ENCODE measurements at places on chromosomes 4 and X.

DNA sequence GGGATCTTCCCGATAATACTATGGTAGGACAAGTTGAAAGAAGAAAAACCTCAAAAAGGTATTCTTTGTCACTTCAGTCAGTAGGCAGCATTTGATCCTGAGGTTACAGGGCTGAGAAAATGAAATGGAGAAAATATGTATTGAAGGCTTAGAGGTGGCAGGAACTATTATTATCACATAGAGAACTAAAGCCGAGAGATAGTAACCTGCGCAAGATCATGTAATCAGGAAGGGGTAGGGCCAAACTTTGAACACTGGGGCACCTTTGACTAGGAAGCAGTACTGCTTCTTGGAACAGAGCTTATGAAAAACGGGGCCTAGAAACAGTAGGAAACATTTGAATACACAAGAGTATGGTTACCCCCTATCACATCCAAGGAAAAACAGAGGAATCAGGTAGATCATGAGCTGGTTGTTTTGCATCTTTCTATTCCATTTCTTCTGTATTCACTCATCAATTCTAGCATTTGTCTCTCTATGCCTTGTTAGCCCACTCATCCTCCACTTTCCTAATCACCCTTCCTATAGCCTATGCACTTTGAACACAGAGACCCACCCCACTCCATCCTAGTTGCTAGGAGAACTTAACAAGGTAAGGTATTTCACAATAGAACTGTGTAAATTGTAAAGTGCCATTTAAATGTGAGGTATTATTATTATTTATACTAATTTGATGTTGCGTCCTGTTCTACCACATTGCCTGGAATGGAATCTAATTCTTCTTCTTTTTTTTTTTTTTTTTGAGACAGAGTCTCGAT lies 34.6 kb upstream of the SLC9A7 start:
- no peaks in the 10 kb centered on the region for H3K4me1 ChIP-seq
- no peaks in the 10 kb centered on the region for H3K36me3 ChIP-seq
- H3K27ac ChIP-seq = no peak overlapping the region
- H3K4me3 ChIP-seq = no peak overlapping the region
- DNase-seq = no peak

DNA sequence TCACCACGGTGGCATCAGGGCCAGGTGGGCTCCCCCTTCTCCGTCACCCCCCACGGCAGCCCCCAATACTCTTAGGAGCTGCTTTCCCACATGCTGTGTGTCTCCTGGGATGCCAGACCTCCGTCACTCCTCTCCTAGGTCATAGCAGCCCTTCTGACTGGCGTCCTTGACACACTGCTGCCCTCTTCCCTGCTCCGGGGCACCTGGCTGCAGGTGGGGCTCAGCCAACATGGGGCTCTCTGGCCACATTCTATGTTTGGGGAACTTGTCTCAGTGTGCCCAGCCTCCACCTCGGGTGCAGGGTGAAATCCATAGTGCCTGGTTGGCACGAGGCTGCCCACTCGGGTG lies 13.8 kb downstream of the TMEM175 start:
- no peaks in the 10 kb centered on the region for H3K4me1 ChIP-seq
- H3K36me3 ChIP-seq = no peaks in the 10 kb centered on the region
- no peak overlapping the region for H3K27ac ChIP-seq
- DNase-seq = no peak
- no peaks in the 10 kb centered on the region for H3K27me3 ChIP-seq

- no peaks in the 10 kb centered on the region for H3K4me1 ChIP-seq
- no peaks in the 10 kb centered on the region for H3K36me3 ChIP-seq
- H3K27ac ChIP-seq = no peak overlapping the region
- no peak for DNase-seq
Observed at GRCh38 chr4:181971411-181971810, 271.8 kb upstream of the TENM3 start.

GRCh38 chrX:72478351-72478750 lies 94.3 kb downstream of the HDAC8 start:
- H3K27ac ChIP-seq = no peak overlapping the region
- no peaks in the 10 kb centered on the region for H3K27me3 ChIP-seq
- DNase-seq = peak; percentile 22
- no peak overlapping the region for H3K4me3 ChIP-seq
- peaks cover 15% of the 10 kb centered on the region for H3K4me1 ChIP-seq

DNA sequence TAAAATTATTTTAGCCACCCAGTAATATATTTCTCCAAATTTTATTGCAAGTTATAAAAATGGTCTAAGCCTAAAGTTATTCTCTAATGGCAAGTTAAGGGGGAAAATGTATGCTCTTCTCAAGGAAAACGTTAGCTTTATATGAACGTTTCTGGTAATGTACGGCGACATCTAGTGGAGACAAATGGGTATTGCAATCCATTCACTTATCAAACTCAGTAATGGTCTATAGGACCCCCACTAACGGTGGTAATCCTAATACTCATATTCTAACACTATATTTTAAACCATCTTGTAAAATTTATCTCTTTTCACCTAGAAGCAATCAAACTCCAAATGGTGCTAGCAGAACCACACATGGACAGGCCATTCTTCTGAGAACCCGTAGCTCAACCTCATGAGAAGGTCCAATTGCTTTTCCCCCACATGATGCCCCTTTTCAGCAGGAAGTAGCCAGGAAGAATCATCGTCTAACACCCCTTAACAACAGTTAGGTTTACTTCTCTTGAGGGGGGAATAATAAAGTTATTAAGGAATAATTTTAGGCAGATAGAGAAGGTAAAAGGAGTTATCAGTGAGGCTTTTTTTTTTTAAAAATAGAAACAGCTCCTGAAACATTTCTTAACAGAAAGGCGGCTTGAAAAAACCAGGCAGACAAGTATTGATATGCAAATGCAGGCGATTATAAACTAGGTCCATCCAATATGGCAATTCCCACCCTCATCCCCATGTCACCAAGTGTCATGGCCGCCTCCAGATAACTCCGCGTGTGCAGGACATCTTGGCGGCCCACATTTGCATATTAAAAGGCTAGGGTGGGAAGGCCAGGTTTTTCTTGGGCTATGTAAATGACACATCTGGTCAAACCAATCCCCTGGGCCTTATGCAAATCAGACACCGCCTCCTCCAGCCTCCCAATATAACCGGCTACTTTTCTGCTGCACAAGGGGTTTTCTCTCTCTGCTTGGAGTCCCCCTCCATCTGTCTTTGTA lies 35.0 kb downstream of the NUDT11 start:
- peak; percentile 66 for DNase-seq
- peaks cover 4% of the 10 kb centered on the region for H3K27me3 ChIP-seq
- H3K36me3 ChIP-seq = no peaks in the 10 kb centered on the region
- no peaks in the 10 kb centered on the region for H3K4me1 ChIP-seq
- no peak overlapping the region for H3K4me3 ChIP-seq
- H3K27ac ChIP-seq = no peak overlapping the region

GRCh38 chr4:151866592-151866918 lies 105.7 kb upstream of the GATB start:
- no peak overlapping the region for H3K4me3 ChIP-seq
- no peaks in the 10 kb centered on the region for H3K27me3 ChIP-seq
- no peak for DNase-seq
- no peaks in the 10 kb centered on the region for H3K36me3 ChIP-seq

- H3K4me3 ChIP-seq = no peak overlapping the region
- H3K4me1 ChIP-seq = no peaks in the 10 kb centered on the region
- no peak for DNase-seq
Observed at GRCh38 chr4:163736876-163737275, 242.4 kb downstream of the TMA16 start.

DNA sequence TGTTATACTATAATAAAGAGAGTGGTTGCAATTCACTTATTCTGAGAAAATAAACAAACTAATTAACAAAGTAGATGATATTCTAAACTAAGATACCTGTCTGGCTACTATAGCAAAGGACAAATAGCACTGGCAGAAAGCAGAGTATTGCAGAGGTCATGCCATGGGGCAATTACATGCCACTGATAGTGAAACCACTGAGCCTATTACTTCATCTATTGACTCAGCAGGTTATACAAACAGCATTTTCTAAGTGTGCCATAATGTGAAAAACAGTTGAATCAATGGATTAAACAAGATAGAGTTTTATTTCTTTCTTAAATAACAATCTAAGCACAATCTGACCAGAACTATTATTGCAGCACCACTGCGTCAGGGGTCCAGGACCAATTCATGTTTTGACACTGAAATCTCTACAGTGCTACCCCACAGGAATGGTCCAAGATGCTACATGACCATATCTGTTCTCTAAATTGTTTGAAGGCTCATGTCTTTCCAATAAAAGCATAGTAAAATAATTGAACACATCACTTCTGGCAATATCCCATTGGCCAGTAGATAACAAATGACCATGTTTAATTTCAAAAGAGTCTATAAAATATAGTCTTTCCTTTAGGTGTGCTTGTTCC lies 389.5 kb upstream of the GRID2 start:
- H3K36me3 ChIP-seq = no peaks in the 10 kb centered on the region
- no peaks in the 10 kb centered on the region for H3K27me3 ChIP-seq
- no peaks in the 10 kb centered on the region for H3K4me1 ChIP-seq
- no peak overlapping the region for H3K4me3 ChIP-seq
- H3K27ac ChIP-seq = no peak overlapping the region
- DNase-seq = no peak

- peak overlapping the region; percentile 12 for H3K27ac ChIP-seq
- no peaks in the 10 kb centered on the region for H3K27me3 ChIP-seq
- no peak for DNase-seq
- no peak overlapping the region for H3K4me3 ChIP-seq
- H3K36me3 ChIP-seq = no peaks in the 10 kb centered on the region
Observed at GRCh38 chr4:146243141-146243882, 29.0 kb downstream of the REELD1 start.

GRCh38 chrX:107659768-107660167 lies 31.5 kb downstream of the PRPS1 start:
- no peak overlapping the region for H3K4me3 ChIP-seq
- peaks cover 6% of the 10 kb centered on the region for H3K4me1 ChIP-seq
- peak; percentile 86 for DNase-seq
